ENCODE measurements at places on chromosomes 1 and 21.
A peak's percentile ranks its signal among the peaks of the same experiment; 100 is the strongest.

GRCh38 chr1:897226-897625 is 26.5 kb upstream of the SAMD11 start:
- DNase-seq = no peak

- DNase-seq = no peak
These were observed 921 bp upstream of the ASCL5 start for GRCh38 chr1:201127755-201128455.

DNA sequence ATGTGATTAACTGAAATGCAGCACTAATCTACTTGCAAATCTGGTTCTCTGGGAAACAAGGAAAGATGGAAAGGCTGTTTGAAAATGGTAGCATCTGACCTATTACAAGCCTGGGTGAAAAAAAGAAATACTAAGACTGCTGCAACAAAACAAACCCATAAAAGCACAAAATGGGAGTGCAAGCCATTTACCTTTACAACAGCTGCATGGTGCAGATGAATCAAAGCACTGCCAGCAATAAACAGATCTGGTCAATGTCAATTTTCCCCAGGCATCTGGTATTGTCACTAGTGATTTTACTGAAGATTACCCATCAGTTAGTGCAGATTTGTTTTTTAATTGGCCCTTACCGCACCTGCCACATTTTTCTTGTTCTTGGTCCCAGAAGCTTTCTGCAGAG is 1341.7 kb downstream of the PLA2G4A start:
- no peak for DNase-seq

DNA sequence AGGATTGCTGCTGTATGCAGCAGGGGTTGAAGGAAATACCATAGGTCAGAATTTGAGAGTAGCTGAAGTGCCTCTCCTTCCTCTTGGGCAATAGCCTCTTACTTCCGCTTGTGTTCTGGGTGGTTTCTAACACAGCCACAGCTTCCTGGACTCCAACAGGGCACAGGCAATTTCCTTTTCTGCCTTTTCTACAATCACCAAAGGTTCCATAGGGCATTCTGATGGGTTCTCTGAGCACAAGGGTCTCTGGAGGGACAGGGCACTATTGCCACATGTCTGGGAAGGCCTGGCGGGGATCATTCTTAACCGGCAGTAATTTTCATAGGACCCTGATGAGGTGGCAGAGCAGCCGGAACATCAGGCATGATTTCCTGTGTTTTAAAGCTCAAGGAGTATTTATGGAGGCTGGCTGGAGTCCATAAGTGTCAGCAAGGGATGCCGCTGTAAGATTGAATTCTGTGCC is 5.5 kb upstream of the AGTRAP start:
- no peak for DNase-seq

GRCh38 chr1:23366598-23366997 is 3.0 kb downstream of the ZNF436 start:
- no peak for DNase-seq

GRCh38 chr1:12556368-12556930 is 61.6 kb downstream of the DHRS3 start:
- DNase-seq = no peak

DNA sequence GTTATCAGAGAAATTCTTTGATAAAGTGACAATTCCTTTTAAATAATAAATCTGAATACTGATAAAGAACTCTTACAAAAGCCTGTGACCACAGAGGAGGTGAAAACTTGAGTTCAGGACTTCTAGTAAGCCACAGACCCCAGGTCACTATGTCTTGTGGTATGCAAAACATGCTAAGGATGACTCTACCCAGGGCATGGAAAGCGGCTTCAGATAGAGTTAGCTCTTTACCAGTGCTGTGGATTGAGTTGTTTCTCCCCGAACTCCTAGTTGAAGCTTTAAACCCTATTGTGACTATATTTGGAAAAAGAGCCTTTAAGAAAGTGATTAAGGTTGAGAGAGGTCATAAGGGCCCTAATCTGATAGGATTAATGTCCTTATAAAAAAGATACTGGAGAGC is 42.3 kb downstream of the HLX start:
- no peak for DNase-seq

DNA sequence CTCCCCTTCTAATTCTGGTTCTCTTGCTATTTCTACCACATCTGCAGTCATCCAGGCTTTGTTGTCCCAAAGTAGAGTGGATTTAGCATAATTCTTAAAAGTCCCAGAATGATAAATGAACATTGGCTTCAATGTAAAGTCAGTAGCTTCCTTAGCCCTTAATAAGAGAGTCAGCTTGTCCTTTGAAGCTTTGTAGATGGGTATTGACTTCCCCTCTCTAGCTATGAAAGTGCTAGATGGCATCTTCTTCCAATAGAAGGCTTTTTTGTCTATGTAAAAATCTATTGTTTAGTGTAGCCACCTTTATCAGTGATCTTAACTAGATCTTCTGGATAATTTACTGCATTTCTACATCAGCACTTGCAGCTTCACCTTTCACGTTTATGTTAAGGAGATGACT is 181.4 kb upstream of the B3GALT2 start:
- DNase-seq = no peak

GRCh38 chr1:169115891-169116585 is 9.5 kb downstream of the ATP1B1 start:
- DNase-seq = no peak

DNA sequence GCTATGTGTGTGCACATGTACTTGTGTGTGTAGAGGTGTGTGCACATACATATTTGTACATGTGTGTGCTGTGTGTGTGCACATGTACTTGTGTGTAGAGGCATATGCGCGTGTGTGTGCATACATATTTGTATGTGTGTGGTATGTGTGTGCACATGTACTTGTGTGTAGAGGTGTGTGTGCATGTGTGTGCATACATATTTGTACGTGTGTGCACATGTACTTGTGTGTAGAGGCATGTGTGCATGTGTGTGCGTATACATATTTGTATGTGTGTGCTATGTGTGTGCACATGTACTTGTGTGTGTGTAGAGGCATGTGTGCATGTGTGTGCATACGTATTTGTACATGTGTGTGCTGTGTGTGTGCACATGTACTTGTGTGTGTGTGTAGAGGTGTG is 291.9 kb downstream of the AJAP1 start:
- no peak for DNase-seq

- DNase-seq = no peak
These were observed 5.5 kb upstream of the PLEKHM2 start for GRCh38 chr1:15678578-15678977.

DNA sequence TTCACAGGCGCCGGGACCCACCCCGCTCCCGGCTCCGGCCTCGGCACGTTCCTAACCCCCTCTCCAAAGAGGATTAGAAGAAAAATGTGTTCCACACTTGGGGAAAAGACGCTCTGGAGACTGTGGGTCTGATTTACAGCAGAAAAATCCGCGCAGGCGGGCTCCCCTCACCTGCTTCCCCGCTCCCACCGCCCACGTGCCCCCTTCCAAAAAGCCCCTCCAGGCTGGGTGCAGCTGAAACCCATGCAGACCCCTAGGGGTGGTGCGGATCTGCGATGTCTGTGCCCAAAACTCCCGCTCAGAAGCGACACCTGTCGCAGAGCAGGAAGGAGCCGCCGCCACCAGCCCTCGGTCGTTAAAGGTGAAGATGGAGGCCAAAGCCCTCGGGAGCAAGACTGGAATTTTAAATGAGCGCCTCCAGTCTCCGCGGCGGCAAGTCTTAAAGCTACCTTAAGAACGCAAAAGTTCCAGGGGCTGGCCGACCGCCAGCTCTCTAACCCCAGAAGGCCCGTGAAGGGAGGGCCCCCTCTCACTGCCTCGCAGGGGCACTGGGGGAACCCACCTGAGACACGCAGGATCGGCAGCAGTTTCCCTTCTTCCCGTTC is 688 bp upstream of the CHD5 start:
- peak; percentile 24 for DNase-seq

DNA sequence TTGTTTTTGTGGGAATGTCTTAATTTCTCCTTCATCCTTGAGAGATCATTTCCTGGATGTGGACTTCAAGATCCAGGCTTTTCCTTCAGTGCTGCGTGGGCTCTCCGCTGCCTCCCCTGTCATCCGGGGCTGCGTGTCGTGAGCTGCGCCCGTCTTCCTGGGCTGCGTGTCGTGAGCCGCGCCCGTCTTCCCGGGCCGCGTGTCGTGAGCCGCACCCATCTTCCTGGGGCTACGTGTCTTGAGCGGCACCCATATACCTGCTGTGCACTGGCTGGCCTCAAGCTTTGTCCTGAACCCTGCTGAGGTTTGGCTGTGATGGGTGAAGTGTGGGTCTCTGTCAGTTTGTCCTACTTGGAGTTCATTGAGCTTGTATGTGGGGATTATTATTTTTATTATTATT is 55.1 kb downstream of the PCNT start:
- no peak for DNase-seq

GRCh38 chr1:215761446-215761845 is 194.3 kb downstream of the KCTD3 start:
- DNase-seq = no peak

DNA sequence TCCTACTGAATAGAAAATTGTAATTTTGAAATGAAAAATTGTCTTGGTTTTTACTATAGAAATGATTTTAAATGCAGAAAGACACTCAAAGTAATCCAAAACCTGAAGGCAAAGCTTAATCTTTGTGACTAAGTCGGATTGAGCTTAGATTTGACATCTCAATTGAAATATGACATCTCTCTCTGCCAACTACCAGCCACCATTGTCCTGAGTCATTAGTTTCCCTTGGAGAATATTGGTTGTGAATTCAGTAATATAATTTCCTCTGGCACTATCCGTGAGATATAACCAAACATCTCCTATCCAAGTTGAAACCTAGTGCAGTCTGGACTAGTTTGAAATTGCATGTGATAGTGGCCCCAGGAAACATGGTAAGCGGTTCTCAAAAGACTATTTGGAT is 37.1 kb downstream of the PLA2G4A start:
- no peak for DNase-seq

DNA sequence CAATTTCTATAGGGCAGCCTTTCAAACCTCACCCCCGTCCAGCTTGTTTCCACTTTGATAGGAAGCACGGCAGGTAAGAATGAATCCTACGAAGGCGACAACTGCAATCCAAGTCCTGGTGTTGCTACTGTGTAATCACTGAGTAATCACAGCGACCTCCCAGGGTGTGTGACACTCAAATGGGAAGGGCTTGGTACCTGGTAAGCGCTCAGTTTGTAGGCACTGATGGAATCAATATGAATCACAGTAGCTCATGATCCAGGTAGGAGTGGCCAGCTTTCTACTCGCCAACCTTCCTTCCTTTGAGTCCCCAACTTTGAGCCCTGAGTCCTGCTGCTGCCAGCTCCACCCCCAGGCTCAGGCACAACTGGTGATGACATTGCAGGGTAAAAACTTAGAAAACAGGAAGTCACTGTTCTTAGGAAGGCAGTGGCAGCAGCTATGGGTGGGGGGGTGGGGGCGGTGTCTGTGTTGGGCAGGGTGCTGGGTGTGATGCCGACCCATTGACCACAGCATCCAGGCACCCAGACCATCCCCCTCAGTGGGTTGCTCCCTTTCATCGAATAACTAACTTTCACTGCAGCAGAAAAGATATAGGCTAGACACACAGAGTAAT is 70.7 kb downstream of the CD247 start:
- DNase-seq = peak; percentile 75

DNA sequence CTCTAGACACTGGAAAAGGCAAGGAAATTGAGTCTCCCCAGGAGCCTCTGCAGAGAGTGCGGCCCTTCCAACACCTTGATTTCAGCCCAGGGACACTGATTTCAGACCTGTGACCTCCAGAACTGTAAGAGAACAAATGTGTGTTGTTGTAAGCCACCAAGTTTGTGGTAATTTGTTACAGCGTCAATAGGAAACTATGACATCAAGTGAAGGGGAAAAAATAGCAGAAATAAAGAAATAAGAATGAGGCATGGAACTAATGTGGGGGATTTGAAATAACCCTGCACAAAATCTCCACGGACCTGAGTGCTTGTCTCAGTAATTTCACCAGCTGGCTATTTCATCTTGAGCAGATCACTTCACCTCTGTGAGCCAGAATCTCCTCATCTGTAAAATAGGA is 227.8 kb upstream of the JUN start:
- no peak for DNase-seq

GRCh38 chr1:59903141-59903754 is 23.3 kb downstream of the CYP2J2 start:
- DNase-seq = no peak

GRCh38 chr1:223772771-223773160 is 60.4 kb downstream of the CAPN2 start:
- no peak for DNase-seq

- peak; percentile 37 for DNase-seq
These were observed 84.7 kb downstream of the PDE9A start for GRCh38 chr21:42737951-42738590.

DNA sequence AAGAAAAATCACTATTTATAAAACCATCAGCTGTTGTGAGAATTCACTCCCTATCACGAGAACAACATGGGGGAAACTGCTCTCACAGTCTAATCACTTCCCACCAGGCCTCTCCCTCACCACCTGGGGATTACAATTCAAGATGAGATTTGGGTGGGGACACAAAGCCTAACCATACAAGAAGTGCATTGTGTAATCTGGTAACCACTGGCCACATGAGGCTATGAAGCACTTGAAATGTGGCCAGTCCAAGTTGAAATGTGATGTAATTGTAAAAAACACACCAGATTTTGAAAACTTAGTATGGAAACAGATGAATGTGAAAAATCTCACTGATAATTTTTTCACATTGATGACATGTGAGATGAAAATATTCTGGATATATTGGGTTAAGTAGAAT is 293.8 kb downstream of the TTLL7 start:
- DNase-seq = no peak

DNA sequence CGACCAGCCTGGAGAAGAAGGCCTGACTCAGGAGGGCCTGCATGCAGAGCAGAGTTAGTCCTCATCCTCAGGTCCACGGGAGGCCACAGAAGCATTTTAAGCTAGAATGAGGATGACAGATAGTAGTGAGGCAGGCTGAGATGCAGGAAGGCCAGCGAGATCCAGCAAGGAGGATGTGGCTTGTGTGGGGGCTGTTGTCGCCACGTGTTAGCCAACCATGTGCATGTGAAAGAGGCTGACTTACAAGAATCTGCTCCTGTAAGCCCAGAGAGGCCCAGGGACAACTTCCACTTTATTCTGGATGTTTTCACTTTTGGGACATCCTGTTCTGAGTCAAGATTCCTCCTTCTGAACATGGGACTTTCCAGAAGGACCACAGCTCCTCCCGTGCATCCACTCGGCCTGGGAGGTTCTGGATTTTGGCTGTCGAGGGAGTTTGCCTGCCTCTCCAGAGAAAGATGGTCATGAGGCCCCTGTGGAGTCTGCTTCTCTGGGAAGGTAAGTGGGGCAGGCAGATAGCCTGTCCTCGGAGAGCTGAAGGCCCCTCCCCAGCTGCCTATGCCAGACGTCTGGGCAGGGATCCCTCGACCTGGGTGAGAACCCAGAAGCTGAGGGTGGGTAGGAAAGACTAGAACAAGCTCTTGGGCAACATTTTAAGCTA is at the start of gene SLAMF8:
Gene SLAMF8 (plus strand): TSS at position 433 of the 661 bp plus-strand sequence. CDS start 26 bp downstream, at position 459.
- peak; percentile 30 for DNase-seq
